ENCODE measurements at places on chromosomes 6 and 20. TPM values are rescaled to one million over a fixed set of nuclear protein-coding genes. Genes with fewer than 3 reads are reported as not detected.

The ENPP3 gene
- 0.39 TPM for total RNA-seq

The GLP1R gene
- total RNA-seq = 0.11 TPM

The SMOC2 gene
- 2.9 TPM for total RNA-seq

The CTSA gene
- total RNA-seq = 52.3 TPM

The OR2J3 gene
- not detected for total RNA-seq

The HLA-F gene
- total RNA-seq = 0.78 TPM

The CNBD2 gene
- 8.5 TPM for total RNA-seq

The NKX2-4 gene
- not detected for total RNA-seq

The RUNX2 gene
- total RNA-seq = 1.9 TPM

The BCLAF1 gene
- total RNA-seq = 101 TPM

DNA sequence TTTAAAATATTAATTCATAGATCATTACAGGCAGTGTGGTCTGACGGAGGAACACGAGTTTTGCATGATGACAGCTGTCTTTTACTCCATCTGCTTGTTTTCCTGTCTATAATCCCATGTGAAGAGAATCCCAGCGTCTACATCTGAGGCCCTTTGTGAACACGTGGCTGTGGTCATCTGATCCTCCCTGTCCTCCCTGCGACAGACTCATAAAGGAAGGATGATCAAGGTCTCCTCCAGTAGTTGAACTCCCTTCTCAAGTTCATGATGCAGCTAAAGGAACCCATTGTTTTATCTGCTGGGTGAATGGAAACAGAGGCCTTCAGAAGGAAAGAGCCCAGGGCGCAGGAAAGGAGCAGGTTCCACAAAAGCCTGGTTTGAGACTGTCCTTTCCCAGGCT is 435.8 kb upstream of the JARID2 start:
- no peak for DNase-seq

DNA sequence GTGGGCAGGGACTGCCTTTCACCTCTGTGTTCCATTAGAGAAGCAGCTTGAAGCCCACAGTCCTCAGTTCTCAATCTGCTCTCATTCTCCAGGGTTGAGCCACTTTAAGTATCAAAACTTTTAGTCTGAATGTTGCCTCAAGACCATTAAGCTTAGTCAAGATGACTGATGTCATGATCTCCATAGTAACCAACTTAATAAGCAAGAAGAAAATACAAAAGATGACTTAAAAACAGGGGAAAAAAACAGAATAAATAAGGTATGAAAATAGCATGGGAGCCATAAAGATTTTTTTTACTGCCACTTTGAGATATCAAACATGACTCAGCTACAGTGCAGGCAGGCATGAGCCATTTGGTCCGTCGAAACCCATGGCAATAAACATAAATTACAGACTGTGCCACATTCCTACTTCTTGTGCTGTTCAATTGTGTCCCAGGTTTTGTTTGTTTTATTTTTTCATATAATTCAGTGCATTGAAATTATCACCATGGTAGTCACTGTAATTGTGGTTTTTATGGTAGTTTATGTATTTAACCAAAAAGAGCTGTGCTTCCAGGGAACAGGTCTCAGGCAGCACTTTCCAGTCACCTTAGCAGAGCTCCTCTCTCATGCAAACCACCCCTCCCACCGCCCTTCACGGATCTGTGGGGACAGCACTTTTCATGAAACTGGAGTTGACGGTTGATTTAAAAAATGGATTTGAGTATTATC is 156.5 kb upstream of the INSM1 start:
- DNase-seq = no peak

GRCh38 chr6:51565472-51565871 is 521.9 kb downstream of the PKHD1 start:
- no peak for DNase-seq

- DNase-seq = peak; percentile 36
Measured at GRCh38 chr6:149318581-149319286, 1.2 kb downstream of the TAB2 start.

DNA sequence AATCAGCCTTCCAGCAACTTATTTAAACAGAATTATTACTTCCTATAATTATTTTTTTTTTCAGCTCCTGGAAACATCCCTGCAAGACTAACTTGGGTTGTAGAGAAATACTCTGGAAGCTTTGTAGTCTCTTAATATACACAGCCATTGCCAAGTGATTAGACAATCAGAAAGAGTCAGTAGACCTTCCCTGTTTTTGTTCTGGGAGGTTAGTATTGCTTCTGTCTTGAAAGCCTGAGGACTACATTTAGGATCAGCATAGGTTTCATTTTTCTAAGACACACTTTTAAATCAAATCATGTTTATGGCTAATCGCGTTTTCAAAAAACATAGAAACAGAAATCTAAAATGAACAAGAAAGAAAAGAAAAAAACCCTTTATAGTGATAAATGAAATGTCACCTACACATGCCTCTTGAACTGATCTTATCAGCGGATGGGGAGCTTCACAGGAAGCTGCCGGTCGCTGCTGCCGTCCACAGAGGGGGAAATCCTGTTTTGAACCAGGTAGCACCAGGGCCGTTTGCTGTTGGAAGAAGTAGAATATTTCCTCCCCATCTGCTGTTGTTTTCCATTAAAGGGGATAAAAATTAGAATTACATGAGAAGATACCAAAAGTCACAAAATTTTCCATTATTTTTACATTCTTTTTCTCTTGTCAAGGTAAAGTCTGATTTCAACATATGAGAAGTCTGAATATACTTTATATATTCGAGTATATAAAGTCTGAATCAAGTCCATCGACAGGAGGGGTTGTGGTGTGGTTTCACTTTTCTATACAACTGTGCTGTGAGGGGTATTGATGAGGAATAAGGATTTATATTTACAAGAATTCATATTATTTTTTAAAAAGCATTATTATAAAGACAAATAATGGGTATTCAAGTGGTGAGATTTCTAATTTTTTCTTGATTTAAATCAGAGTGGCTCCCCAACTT is 94.6 kb downstream of the ARMC2 start:
- no peak for DNase-seq

- DNase-seq = no peak
Measured at GRCh38 chr6:149779644-149779963, 30.1 kb downstream of the PCMT1 start.

DNA sequence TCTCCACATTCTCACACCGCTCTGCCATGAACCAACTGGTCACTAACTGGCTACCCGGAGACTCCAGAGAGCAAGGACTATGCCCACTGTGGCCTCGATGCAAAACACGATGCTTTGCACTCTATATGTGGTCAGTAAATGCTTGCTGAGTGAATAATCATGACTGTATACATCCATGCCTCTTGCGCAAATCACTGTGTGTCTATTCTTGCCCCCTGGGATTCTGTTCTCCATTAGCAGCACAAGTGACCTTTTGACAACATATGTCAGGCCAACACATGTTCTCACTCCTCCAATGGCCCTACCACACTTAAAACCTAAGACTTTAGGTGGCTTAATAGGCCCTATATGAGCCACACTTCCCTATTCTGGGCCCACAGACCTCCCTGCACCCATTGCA is 16.9 kb downstream of the KIF16B start:
- peak; percentile 57 for DNase-seq

GRCh38 chr20:6765469-6766058 is 1.9 kb upstream of the BMP2 start:
- peak; percentile 78 for DNase-seq

DNA sequence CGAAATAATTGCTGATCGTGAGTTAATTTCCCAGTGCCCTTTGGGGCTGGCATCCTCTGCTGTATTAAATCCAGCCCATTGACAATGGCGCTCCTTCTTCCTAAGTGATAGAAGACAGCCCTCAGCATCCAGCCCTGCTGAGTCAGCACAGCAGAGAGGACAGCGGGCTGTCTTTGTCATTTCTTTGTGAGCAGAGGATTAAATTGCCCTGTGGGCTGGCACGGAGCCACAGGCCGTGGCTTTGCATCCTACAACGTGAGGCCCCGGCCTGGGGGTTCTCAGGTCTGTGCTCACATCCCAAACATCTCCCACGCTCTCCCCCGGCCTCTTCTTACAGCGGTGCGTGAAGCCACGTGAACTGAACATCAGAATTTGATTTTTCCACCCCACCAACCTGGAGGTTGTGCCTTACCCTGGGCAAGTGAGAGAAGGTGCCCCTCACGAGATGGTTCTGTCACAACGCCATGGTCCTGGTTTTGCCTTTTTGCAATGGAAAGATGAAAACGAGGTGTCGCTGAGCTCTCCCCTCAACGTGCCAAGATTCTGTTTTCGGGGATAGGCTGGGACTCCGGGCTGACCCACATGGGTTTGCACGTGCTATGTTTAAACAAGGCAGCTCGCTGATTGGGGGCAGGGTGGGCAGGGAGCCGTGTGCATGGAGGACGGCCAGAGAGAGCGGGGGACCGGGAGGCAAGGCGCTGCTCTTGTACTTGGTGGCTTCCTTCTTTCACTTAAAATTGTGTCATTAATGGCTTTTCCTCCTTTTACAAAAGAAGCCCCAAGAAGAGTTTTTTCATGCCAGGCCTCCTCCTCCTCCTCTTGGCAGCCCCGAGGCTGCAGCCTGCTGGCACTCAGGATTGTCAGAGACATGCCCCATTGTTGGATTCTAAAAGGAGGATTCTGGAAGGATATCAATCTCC is 19.5 kb downstream of the CDH4 start:
- DNase-seq = no peak

GRCh38 chr20:39588148-39588757 is 626.1 kb downstream of the DHX35 start:
- no peak for DNase-seq

GRCh38 chr6:21885111-21885510 is 291.6 kb downstream of the SOX4 start:
- DNase-seq = no peak

- DNase-seq = no peak
Measured at GRCh38 chr6:134517868-134518267, 200.0 kb upstream of the SGK1 start.

DNA sequence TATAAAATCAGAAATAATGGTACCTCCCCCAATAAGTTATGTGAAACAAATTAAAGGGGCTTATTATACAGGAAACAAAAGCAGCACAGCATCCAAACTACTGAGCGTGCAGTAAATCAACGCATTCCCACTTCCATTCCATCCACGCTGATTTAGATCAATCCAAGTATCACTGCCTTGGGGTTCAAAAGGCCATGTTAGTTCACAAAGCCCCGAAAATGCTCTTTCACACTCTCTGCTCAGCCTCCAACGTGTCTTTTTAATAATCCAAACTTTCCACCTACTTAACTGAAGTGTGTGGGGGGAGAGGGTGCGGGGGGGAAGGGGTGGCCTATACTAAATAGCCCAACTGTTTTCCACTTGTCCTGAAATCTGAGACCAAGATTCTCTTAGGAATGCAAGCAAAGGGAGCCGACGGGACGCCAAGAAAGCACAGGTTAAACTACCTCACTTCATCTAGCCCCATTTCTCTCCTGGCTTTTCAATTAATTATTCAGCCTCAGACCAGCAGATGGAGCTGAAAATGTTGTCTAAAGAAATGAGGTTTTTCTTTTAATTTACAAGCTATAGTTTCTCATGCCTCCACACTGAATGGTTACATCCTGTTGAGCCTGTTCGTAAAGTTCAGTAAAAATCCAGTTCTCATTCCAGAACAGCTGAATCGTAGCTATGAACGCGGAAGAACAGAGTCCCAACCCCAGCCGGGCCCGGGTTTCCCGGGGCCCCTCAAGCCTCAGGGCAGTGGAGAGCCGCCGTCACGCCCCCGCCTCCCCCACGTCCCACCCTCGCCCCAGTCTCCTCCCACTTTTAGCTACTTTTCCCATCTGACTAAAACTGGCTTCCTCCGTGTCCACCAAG is 1.0 kb upstream of the NXT1 start:
- peak; percentile 72 for DNase-seq

DNA sequence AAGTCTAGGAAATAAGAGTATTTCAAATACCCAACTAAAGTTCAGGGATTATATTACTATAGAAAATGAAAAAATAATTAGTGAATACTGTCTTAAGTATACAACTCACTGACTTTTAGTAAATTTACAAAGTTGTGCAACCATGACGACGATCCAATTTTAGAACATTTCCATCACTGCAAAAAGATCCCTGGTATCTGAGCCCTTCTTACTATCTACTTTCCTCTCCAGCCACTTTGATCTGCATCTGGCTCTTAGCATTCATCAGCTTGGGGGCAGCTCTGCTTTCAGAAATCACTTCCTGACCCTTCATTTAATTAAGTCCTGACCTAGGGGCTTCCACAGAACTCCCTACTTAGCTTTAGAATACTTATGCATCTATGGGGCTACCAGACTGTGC is 38.2 kb upstream of the RBL1 start:
- DNase-seq = no peak

DNA sequence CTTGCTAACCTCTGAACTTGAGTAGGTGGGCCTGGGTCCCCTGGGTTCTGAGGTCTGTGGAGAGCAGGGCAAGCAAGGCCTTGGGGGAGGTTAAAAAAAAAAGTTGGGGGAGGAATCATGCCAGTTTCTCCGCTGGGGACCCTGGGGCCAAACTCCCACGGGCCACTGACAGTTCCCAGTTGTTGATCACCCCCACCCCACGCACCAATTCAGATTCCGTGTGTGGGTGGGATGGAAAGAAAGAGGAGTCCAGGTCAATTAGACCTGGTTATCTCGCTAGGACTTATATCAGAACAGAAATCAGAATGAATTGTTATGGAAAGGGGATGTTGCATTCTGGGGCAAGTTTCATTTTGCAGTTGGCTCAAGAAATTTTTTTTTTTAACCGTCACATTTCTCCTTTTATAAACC is 46.7 kb upstream of the SUPT3H start:
- no peak for DNase-seq

GRCh38 chr6:43393602-43394001 is 24.2 kb upstream of the ZNF318 start:
- no peak for DNase-seq

- DNase-seq = no peak
Measured at GRCh38 chr6:168620578-168620977, 179.6 kb downstream of the SMOC2 start.
